Activated CD8-positive, alpha-beta memory T cell treated with anti-CD3 and anti-CD28 coated beads for 1 hour (primary cell): ENCODE measurements at places on chromosomes 11 and 22.

GRCh38 chr11:69646493-69647389, 5.8 kb downstream of the CCND1 start:
- no peak for DNase-seq

DNA sequence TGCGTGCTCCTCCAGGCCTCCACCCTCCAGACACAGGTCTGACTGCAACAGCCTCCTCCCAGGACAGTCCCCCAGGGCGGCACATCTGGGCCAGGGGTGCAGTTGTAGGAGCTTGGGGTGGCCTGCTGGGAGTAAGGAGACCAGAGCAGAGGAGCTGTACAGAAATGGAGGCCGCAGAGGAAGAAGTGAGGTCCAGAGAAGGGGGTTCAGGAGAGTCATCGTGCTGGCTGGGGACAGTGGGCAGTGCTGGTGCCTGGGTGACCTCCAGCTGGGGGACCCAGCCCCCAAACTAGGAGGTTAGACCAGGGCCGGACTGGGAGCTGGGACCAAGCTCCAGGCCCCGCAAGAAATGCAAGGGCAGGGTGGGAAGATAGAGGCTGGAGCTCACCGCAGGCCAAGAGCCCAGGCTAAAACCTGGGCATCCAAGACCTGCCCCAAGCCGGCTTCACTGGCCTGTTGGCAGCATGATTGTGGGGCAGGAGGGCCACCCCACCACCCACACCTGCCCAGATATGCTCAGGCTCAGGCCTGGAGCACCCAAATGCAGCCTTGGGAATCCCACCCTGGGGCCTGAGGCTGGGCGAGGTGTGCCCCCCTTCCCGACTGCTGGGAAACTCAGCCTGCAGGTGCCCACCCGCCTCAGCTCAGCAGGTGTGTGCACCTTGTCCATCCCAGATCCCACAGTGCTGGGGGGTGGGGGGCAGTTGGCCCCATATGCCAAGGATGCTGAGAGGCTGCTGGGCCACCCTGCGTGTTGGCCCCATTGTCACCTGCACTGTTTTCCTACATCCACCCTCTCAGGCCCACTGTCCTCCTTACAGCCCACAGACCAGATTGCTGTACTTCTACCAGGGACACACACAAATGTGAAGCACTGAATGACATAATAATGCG, 96.9 kb downstream of the MORC2 start:
- no peak for DNase-seq

DNA sequence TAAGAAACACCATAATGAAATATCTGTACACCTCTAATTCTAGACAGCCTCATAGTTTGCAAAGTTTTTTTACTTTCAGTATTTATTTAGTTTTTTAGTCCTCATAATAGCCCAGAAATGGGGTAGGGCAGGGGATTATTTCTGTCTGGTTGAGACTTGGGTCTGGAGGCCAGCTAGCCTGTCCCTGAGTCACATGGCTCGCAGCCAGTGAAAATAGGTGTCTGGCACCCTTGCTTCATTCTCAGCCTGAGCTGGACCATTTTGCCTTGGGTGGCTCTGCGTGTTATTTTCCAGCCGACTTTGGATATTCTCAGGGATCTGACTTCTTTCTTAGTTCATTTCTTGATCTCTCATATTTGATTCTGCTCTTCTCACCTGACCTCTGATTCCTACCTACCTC, 123.9 kb upstream of the NARS2 start:
- DNase-seq = no peak

DNA sequence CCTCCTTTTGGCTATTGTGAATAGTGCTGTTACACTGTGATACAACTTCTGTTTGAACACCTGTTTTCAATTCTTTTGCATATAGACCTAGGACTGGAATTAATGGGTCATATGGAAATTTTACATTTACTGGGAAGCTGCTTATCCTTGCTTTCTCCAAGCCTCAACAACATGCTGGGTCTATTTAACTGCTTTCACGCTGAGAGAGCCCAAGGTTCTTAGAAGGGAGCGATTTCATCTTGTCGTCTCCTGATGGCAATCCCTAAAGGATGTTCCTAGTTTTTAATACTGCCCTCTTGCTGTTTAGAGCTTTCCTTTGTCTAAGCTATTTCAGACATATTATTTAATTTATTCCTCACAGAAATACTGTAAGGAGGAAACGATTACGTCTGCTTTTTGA, 15.5 kb downstream of the IRAG1 start:
- DNase-seq = no peak

DNA sequence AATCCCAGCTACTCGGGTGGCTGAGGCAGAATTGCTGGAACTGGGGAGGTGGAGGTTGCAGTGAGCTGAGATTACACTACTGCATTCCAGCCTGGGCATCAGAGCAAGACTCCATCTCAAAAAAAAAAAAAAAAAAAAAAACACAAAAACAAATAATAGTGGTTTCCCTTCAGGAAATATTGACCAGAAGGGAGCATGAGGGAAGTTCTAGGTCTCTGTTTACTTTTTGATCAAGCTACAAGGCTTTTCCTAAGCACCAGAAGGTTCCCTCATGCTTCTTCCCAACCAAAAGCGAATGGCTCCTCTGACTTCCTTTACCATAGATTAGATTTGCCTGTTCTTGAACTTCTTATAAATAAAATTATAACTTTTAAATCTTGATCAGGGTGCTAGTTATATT, 18.3 kb downstream of the MYO18B start:
- no peak for DNase-seq

DNA sequence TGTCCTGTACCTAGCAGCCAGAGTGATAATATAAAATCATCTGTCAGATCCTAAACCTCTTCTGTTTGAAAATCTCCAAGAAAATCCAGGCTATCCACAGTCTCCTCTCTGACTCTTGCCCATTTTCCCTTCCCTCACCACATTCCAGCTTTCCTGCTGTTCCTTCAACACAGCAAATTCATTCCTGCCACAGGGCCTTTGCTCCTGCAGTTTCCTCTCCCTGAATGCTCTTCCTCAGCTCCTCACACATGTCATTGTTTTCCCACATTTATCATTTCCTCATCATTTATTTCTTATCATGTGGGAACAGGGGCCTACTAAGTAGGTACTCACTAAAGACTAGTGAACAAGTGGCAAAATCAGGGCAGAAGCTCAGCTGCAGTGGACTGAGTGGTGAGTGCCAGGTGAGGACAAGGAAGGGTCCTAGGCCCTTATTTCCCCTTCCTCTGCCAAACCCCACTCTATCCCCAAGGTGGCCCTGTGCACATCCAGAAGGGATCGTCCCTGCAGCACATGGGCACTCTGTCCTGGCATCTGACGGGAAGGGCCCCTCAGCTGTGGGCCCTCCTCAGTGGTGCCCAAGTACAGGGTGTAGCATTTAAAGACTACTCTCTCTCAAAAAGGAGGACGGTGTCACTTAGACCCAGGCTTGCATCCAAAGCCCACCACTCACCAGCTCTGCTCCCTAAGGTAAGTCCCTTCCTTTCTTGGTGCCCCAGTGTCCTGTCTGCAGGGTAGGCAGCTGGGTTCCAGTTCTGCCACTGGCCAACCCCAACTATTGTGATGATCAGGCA, 2.0 kb downstream of the LRRC32 start:
- DNase-seq = no peak

- DNase-seq = no peak
Measured at GRCh38 chr11:114183044-114183511, 113.1 kb upstream of the NNMT start.

GRCh38 chr11:1876361-1877063, 15.2 kb downstream of the PRR33 start:
- no peak for DNase-seq

DNA sequence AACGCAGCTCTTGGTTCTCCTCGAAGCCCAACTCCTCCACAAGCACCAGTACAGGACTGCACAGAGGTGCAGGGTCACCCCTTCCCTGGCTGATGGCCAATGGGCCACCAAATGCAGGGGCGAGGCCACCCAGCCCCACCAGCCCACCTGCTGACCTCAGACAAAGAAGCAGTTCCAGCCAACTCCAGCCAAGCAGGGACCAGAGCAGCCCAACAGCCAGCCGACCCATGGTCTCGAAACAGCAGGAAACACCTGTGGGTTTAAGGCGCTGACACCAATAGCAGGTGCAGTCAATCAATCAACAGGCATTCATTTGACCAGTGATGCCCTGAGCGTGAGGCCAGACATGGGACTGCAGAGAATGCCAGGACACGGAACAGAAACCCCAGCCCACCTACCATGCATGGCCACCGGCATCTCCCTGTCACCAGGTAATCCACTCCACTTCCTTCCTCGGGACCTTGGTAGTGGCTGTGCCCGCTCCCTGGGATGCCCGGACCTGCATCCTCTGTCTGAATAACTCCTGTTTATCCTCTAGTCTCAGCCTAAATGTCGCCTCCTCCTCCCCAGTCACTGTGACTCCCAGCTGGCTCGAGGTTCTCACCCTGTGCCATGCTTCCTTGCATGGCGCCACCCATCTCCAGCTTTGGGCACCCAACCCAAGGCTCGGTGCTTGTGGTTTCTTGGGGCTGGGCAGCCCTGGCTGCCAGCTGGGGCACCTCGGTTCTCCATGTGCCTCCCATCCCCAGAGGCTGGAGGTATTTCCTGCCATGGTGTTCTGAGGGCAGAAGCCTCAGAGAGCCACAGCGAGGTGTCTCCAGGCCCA, 1475.4 kb downstream of the BRD1 start:
- DNase-seq = no peak

- DNase-seq = no peak
Measured at GRCh38 chr11:120675171-120675570, 163.6 kb downstream of the GRIK4 start.

GRCh38 chr11:120708511-120709183, 197.1 kb downstream of the GRIK4 start:
- no peak for DNase-seq

DNA sequence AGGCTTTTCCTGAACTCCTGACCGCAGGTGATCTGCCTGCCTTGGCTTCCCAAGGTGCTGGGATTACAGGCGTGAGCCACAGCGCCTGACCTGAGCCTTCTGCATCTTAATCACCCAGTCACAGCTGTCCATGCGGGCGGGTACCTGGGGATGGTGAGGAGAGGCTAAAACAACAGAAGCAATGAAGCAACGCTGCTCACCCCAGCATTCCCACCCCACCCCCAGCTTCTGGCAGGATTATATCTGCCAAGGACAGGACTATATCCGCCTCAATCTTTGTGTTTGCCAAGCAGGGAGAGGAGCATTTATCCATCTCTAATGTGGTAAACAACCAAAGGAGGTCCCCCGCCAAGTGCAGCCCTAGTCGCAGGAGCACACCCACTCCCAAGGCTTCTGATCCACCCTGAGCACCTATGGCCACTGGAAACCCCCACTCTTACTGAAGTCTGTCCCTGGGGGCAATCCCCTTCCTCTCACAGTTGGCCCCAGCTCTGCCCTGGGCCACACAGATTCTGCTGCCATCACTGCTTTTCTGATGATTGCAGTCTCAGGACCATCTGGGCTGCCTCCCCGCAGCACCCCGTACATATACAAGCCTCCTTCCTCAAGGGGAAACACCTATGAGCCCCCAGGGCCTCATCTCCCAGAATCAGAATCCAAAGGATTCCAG, 8.8 kb upstream of the LGALS2 start:
- no peak for DNase-seq

- no peak for DNase-seq
Measured at GRCh38 chr11:85088286-85088685, 538.9 kb downstream of the DLG2 start.

DNA sequence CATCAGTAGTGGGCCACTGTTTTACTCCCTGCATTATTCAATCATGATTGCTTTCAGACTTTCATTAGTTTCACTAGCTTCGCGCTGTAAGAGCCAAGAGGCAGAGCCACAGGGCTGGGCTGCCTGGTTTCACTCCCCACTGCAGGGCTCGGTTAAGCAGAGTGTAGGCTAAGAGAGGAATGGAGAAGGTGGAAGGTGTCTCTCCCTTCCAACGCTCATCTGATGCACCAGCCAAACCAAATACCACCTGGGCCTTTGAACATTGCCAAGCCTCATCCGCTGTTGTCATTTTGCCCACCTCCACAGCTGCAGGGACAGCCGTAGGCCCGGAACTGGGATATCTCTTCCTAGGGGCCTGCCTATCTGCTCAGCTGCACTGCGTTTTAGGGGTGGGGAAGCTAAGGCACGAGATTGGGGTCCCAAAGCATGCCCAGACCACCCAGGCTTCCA, 480 bp upstream of the SMARCB1 start:
- DNase-seq = no peak

DNA sequence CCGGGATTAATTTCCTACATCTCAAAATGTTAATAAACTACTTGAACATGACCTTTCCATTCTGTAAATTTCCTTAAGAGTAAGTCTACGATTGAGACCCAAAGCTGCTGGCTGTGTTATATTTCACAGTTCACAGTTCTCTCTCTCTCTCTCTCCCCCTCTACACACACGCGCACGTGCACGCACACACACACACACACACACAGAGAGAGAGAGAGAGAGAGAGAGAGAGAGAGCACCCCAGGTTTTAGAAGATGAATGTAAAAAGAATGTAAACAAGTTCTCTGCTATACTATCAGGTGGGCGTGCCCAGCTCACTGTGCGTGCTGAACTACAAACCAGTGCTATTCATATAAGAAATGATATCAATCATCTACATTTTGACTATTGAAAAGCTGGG, 3.3 kb downstream of the BDNF start:
- no peak for DNase-seq

DNA sequence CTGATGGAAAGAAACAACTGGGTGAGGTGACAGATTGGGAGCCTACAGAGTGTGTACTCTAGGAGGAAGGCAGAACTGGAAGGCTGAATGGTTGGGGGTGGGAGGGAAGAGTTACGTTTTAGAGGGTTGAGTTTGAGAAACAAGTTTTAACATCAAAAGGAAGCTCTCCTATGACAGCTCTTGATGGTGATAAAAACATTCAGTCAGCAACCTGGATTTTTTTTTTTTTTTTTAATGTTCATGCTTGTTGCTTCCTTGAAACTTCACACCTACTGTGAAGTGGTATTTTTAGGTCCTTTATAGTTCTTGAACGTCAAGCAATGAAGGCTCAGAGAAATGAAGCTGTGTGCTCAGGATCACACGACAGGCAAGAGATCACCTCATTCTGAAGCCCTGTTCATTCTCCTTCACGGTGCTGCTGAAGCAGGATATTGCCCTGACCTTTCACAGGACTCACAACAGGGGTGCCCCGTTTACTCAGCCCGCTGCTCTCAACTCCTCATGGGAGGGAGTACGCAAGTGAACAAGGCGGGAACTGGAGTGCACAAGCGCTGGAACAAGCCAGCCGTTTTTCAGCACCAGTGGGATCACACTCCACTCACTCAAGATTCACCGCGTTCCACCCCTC, 1.6 kb upstream of the TMEM109 start:
- DNase-seq = no peak

GRCh38 chr22:19645391-19645790, 68.9 kb upstream of the SEPTIN5 start:
- DNase-seq = no peak
